ENCODE measurements at places on chromosomes 5 and 9. TPM values are rescaled to one million over a fixed set of nuclear protein-coding genes. Genes with fewer than 3 reads are reported as not detected.

The CAMK4 gene
- total RNA-seq, result 1.0 TPM

The PAIP2 gene
- total RNA-seq, result 43.7 TPM

The PCDHA1 gene
- total RNA-seq, result not detected

The DAB2IP gene
- 28.8 TPM for total RNA-seq

The FAM153A gene
- total RNA-seq, result not detected

The SETD9 gene
- 20.4 TPM for total RNA-seq

The PHF19 gene
- 50.8 TPM for total RNA-seq

The SPINK7 gene
- total RNA-seq, result 0.47 TPM

The SLC6A19 gene
- total RNA-seq, result not detected

The NOL8 gene
- 22.7 TPM for total RNA-seq

The SPATA31D3 gene
- not detected for total RNA-seq

The IL13 gene
- total RNA-seq, result not detected

The FUBP3 gene
- 24.4 TPM for total RNA-seq

The CTSV gene
- 26.3 TPM for total RNA-seq

The LRRC70 gene
- total RNA-seq, result not detected

The LRRC19 gene
- not detected for total RNA-seq

Data from hair follicular keratinocyte (primary cell).